ENCODE measurements at places on chromosomes 4 and X.

- no peak for DNase-seq
Measured at GRCh38 chrX:143787341-143787740, 66.8 kb upstream of the SPANXN2 start.

DNA sequence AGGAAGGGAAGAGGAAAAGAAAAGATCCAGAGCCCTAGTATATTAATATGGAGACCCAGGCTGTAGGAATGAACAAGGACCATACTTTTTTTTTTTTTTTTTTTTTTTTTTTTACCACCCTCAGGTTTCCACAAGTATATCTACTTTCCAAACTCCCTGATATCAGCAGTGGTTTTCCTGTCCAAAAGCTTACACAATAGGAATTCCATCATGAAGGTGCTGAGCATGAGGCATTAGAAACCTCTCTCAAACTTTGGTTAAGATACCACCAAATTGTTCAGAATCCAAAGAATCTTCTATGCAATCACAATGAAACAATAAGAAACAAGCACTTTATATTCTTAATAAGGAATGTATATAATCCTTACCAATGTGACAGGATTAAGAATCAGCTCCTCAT lies 26.5 kb downstream of the RPS6KA3 start:
- no peak for DNase-seq

DNA sequence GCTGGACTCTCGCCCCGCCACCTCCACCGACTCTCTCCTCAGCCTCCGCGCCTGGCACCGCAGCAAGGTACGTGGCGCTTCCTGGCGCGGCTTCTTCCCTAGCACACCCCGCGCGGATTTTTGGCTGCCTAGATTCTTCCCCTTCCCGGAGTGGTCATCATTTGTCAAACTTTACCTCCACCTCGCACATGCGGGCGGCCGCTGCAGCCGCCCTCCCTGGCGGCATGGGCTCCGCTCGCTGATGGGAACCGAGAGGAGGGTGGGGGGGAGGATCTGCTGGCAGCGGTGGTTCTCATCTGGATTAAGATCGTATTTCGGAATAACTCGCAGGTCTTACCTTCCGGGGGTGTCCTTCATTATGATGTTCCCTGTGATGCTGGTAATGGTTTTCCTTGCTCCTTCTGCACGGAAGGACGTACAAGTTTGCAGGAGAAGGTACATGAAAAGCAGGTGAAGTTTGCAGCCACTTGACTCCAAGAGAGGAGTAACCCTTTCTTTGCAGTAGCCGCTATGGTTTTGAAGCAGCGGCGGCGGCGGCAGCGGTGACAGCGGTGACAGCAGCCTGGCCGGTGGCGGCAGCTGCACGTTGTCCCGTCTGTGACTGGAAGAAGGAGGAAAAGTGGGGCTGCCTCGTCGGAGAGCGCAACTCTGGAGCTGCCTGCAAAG lies 2183.9 kb upstream of the TENM3 start:
- no peak for DNase-seq

DNA sequence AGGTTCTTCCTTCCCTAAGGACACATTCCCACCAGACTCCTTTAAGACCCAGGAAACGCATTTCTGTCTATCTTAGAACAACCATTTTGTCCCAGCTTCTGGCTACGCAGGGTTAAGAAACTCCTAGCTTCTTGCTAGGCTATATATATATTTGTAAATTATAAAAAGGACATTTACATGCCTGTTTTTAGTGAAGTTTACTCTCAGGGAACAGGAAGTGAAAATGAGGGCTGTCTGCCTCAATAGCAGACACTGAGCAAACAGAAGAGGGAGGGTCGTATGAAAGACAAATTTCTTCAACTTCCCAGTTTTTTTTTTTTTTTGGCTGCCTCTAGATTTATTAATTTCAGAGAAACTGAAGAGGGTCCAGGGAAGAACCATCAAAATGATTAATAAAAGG lies 9.3 kb upstream of the FRMPD3 start:
- no peak for DNase-seq

DNA sequence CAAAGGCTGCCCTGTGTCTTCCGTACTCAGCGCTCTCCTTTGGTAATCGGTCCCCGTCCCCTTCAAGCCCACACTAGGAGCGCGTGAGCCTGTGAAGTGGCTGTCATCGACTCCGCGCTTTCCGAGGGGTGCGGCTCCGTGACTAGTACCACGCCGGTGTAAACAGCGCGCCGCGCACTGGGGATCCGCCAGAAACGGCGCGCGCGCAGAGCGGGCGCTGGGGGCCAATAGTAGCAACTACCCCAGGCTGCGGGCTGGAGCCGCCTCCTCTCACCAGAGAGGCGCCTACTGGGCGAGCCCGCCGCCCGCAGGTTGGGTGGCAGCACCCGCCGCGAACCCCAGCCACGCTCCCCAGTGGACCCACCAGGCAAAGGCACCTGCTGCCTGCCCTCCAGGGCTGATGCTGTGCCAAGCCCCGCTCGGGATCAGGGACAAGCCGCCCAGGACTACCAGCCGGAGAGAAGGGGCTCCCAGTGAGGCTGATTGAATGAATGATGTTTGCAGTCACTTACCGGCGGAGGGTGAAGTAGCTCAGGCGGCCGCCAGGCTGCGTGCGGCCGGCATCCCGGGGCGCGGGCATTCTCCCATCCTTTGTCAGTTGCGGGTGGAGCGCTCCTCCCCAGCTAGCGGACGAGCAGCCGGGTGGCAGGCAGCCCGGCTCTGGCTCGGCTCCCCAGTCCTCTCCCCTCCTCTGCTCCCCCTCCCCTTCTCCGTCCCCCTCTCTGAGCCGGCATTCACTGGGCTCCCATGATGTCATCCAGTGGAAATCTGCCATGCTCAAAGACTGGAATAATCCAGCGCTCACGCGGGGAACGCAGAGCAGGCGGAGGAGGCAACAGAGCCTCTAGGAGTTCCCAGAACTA lies 370.3 kb upstream of the SMIM31 start:
- no peak for DNase-seq

DNA sequence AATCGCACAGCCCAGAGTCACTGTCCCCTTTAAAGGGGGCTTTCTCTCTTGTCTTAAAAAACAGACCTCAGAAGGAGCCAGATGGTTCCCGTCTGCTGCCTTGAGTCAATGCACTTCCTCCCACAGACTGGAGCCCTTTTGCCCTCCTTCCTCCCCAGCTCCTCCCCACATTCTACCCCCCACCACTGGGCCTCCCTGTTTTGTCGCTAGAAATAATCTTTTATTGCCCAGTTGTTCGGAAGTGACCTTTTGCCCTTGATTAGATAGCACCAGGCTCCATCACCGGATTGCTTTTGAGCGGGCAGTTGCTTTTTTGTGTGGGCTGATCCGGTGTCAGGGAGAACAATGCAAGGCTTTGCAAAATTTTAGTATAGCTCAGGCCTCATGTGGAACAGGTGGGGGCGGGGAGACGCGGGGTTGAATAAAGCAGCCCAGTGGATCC lies 47.7 kb downstream of the SPRY1 start:
- DNase-seq = no peak

DNA sequence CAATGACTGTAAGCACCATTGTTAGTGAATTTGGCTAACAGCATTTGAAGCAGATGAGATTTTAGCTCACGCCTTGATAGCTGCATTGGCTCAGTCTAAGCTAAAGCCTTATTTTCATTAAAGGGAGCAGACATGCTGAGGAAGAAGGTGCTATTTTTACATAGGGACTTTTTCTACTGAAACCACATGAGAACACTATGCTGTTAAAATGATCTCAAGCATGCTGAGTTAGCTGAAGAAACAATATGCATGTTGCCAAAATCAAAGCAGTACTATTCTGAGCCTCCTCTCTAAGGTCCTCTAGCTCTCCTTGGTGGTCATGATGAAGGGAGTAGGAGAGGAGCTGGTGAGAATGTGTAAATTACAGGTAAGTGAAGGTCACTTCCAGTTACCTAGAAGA lies 134.4 kb upstream of the JADE1 start:
- no peak for DNase-seq

GRCh38 chrX:9927698-9928482 lies 39.3 kb upstream of the CLDN34 start:
- DNase-seq = no peak

GRCh38 chr4:17701138-17701839 lies 80.1 kb downstream of the FAM184B start:
- DNase-seq = no peak

DNA sequence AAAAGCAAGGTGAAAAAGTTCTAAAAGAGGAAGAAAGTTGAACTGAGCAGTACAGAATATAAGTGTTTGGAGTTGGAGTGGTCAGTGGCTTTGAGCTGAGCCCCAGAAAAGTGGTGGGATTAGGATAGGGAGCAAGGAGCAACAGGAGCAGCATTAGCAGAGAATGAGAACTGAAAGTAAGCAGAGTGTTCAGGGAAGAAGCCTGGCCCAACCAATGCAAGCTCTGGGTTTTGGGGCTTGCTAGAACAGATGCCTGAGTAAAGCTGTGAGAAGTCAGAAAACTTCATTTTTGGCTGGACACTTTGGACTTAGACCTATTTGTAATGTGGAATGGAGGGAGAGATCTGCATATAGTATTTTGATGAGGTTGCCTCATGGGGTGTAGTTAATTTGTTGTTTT lies 17.8 kb downstream of the JADE1 start:
- DNase-seq = no peak

DNA sequence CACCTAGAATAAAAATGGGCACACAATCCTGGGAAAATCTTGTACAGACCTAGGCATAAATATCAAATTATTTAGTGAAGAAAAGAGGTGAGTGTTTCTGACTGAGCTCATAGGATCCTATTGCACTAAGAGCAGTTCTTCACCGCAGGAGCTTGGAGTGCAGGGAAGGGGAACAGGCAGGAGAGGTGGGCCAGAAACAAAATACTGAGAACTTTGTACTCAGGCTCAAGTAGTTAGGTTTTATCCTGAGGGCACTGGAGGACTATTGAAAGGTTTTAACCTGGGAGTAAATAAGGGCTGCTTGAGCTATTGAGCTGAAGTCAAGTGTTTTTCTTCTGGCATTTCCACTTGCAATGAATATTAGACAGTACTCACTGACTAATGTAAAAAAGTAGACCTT lies 12.2 kb downstream of the EPHA5 start:
- DNase-seq = no peak

DNA sequence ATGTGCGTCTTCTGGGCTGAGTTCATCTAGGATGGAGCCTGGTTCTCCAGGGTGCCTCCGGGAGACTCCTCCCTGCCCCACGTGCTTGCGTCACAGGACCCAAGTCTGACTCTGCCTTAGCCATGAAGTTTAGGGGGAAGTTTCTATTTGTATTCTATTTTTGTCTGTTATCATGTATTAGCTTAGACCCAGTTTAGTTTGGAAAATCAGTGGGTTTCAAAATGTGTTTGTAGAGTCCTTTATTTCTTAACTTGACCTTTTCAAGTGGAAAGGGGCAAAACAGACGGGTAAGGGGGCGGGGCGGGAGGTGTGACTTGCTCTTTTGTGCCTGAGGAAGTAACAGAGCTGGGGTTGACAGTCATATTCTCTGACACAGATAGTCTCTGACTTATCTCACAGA lies 86.0 kb downstream of the HTT start:
- no peak for DNase-seq

DNA sequence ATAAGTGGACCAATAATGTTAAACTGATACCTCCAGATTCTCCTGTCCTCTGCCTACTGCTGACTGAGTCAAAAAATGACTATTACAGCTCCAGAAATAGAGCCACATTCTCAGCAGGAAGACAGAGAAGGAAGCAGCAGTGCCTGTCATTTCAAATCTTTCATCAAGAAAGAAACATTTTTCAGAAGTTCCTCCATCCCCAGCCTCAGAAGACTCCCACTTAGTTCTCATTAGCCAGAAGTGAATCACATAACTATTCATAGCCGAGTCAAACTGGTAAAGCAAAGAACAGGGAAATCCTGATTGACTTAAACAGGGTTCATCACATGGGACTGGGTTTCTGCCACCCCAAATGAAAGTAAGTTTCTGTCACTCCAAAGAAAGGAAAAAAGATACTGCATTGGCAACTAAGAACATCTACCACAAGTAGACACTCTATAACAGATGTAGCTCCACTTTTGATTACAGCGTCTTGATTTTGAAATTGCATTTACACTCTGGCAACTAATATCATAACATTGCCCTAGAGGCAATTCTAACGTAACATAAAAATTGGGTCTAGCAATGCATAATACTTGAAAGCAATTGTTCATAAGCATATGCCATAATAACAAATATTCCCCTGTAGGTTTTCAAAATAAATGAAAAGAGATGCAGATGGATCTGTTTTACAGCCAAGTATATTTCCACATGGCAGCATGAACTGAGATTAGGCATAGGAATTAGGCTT lies 599.8 kb downstream of the GALNTL6 start:
- no peak for DNase-seq

GRCh38 chr4:88858752-88859151 lies 161.1 kb upstream of the NAP1L5 start:
- no peak for DNase-seq

GRCh38 chrX:20311505-20311904 lies 44.8 kb upstream of the RPS6KA3 start:
- no peak for DNase-seq

DNA sequence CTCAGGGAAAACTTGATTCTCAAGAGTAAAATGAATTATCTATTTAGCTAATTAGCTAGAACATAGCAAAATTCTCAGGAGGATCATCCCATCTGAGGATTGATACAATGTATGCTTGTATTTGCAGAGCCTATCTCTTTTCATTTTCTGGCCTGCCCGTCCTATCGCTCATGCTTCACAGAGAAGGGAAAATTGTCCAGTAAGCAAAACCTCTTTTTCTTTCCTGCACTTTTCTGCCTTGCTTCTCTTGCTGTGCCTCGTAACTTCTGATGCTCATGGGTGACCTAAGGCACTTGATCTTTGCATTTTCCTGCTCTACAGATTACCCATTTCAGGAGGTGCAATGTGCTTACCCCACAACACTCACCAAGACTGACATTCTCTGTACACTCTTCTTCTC lies 88.1 kb downstream of the GBA3 start:
- no peak for DNase-seq

DNA sequence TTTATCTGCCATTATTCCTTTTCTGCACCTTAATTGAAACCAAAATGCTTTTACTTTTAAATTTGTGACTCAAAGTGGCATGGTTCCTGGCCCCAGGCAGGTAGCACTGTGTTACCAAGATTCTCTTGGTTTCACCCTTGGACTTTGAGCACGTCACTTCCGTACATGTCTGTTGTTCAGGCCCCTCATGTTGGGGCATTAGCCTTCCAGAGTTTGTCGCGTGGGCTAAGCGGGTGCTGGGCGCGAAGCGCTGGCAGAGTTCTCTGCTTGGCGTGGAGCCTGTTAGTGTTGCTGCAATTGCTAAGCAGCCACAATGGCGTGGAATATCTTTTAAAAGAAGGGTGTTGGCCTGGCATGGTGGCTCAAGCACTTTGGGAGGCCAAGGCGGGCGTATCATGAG lies 14.0 kb upstream of the TADA2B start:
- DNase-seq = no peak

DNA sequence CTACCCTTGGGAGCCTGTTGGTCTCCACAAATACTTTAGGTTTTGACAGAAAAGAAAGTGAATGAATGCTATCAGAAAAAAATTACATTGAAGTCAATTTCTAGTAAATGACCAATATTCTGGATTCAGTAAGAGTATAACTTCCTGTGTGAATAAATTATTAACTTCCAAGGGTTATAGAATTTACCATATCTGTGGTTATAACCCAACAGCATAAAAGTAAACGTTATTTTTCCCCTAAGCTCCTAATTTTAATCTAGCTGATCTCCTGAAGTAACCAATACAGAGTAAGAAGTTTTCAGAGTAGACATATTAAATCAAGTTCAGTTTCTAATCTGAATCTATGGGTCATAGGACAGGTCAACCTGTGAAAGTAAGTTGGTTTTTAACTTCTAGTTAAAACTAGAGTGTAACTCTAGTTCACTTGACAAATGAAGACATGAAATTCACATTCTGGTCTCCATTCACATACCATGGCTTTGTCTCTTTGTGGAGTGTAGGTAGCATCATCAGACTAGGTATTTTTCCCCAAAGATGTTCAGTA lies 22.8 kb downstream of the DTHD1 start:
- DNase-seq = no peak
